ENCODE measurements at places on chromosomes 16 and 17.
A peak's percentile ranks its signal among the peaks of the same experiment; 100 is the strongest.

- DNase-seq, result no peak
Measured at GRCh38 chr17:61594294-61594825, 3.3 kb upstream of the NACA2 start.

DNA sequence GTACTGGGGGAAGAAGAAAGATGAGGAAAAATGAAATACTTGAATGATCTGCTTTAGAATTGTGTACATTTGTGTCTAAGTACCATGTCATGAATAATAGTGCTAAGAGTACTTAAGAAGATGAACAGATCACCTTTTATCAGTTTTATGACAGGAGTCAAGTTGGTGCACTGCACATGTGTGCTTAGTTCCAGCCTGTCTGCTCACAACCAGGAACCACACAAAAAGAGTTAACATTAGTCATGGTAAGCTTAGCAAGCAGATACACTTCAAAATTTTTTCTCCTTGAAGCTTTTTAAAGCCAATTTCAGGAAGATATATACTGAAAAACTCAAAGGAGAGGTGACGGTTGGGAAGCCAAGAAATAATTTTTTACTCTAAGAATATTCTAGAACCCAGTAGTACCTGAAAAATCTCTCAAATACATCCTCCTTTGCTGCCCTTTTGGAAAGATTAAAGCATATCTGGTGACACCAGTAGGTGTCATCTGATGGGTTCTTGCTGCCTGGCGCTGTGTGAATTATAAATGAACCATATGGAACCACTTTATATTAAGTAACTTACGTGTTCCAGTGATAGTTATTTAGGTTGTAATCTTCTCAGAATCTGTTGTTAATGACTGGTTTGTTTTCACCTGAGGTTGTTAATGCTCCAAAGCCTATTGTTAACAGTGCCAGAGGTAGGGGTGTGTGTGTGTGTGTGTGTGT lies 93.4 kb downstream of the MSI2 start:
- no peak for DNase-seq

- DNase-seq, result no peak
Measured at GRCh38 chr16:85696781-85697180, 8.0 kb upstream of the GINS2 start.

DNA sequence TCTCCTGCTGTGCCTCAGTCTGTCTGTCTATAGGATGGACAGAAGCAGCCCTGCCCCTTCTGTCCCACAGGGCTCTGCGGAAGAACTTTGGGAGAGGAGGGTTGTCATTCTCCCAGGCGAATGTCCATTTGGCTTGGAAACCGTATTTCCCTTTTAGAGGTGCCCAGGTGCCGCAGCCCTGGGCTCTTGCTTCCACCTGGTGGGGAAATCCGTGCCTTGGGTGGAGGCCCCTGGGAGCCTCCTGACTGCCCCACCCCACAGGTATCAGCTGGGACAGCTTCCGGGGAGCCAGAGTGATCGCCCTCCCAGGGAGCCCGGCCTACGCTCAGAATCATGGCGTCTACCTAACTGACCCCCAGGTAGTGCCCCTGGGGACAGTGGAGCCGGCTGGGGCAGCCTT lies 12.7 kb downstream of the FCSK start:
- no peak for DNase-seq

GRCh38 chr17:77869041-77869599 lies 89.4 kb upstream of the TNRC6C start:
- DNase-seq, result no peak

- DNase-seq, result no peak
Measured at GRCh38 chr16:88789594-88789993, 4.6 kb upstream of the PIEZO1 start.

GRCh38 chr17:41966463-41967140 lies at the start of gene CNP:
TSS of gene CNP (plus strand) at chr17:41966795. CDS start at chr17:41966885, 90 bp downstream.
- peak; percentile 98 for DNase-seq

GRCh38 chr17:72529386-72529785 lies 408.6 kb downstream of the SOX9 start:
- no peak for DNase-seq

DNA sequence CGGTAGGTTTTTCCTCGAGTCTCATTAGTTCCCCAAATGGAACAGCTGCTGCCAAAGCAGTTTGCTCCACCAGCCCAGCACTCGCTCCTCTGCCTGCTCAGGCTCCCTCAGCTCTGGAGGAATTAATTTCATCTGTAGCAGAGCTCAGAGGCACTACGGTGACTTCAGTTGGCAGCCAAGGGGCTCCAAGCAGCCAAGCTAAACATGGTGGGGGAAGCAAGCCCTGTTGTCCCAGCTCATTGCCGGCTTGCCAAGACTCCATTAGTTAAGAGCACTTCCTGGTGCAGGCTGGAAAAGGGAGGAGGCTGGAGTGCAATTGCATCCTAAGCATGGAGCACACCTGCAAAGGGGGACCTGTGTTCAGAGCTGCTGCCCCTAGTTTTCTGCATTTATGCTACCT lies 78.7 kb upstream of the GPRC5B start:
- no peak for DNase-seq
